ENCODE measurements at places on chromosomes 4 and X. TPM values are rescaled to one million over a fixed set of nuclear protein-coding genes. Genes with fewer than 3 reads are reported as not detected.

Gene CT45A5
- total RNA-seq: not detected

Gene H2BW2
- total RNA-seq: not detected

Gene CT83
- not detected for total RNA-seq

Gene INTU
- 0.15 TPM for total RNA-seq

GRCh38 chrX:44428989-44429627 lies 85.6 kb upstream of the EFHC2 start:
- H3K4me3 ChIP-seq: no peak overlapping the region
- H3K36me3 ChIP-seq: no peaks in the 10 kb centered on the region
- H3K27me3 ChIP-seq: no peaks in the 10 kb centered on the region
- H3K27ac ChIP-seq: no peak overlapping the region
- H3K4me1 ChIP-seq: no peaks in the 10 kb centered on the region

DNA sequence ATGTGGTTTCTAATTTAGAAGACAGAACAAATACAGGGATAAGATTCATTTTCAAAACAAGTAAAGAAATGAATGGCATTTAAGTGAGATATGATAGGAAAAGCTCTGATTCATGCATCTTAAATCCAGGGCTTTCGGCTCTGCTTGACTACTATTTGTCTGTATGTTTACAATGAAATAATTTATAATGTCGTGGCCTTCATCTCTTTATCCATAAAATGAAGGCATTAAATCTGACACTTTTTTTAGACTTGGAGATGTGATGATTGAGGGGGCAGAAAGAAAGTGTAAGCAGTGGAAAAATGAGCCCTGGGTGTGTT lies 115.7 kb upstream of the KIT start:
- H3K27me3 ChIP-seq: no peaks in the 10 kb centered on the region
- H3K4me1 ChIP-seq: no peaks in the 10 kb centered on the region
- no peak overlapping the region for H3K27ac ChIP-seq
- H3K36me3 ChIP-seq: no peaks in the 10 kb centered on the region
- DNase-seq: no peak
- H3K4me3 ChIP-seq: no peak overlapping the region

- H3K27ac ChIP-seq: no peak overlapping the region
- DNase-seq: no peak
- H3K4me3 ChIP-seq: no peak overlapping the region
- H3K36me3 ChIP-seq: no peaks in the 10 kb centered on the region
- H3K4me1 ChIP-seq: no peaks in the 10 kb centered on the region
These were observed 11.8 kb downstream of the HDAC6 start for GRCh38 chrX:48813644-48814043.

DNA sequence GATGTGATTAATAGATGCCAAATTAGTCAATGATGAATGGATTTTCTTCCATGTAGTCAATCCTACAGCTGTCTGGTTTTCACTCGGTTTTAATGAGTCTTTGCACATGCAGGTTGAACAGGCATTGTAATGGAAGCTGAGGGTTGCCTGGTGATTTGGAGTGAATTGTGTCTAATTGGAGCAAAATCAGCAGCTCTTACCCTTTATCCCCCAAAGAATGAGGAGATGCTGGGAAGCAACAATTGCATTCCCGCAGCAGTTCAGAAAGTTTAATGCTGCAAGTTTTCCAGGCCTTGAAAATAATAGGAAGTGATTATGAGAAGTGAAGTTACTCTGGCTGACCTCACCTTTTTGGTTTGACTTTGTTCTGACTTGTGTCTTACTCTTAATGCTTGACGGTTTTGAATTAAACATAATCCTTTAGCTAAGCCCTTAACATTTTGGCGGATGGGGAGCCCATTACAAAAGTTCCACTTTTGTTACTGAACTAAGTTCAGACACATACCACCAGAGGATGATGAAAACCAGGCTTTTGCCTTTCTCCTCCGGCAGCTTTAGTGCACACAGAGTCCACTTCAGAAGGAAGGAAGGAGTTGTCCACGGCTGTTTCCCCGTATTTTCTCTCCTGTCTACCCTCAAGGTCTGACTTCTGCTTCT lies 78.8 kb upstream of the TBC1D9 start:
- H3K27me3 ChIP-seq: no peaks in the 10 kb centered on the region
- peaks cover 5% of the 10 kb centered on the region for H3K4me1 ChIP-seq
- H3K27ac ChIP-seq: no peak overlapping the region
- no peak overlapping the region for H3K4me3 ChIP-seq
- no peak for DNase-seq

Gene CFAP99
- total RNA-seq: not detected

Gene HPGDS
- total RNA-seq: not detected

- no peak overlapping the region for H3K27ac ChIP-seq
- no peak overlapping the region for H3K4me3 ChIP-seq
- DNase-seq: no peak
These were observed 192.0 kb downstream of the ARHGAP10 start for GRCh38 chr4:147923854-147924253.

- H3K27ac ChIP-seq: no peak overlapping the region
- H3K27me3 ChIP-seq: peaks cover 4% of the 10 kb centered on the region
- no peaks in the 10 kb centered on the region for H3K4me1 ChIP-seq
- DNase-seq: no peak
- no peak overlapping the region for H3K4me3 ChIP-seq
- H3K36me3 ChIP-seq: no peaks in the 10 kb centered on the region
These were observed 1.4 kb downstream of the APLN start for GRCh38 chrX:129653181-129653970.

Data from GM12878 (cell line).